ENCODE measurements at places on chromosomes 6 and 20. TPM values are rescaled to one million over a fixed set of nuclear protein-coding genes. Genes with fewer than 3 reads are reported as not detected.

The POPDC3 gene
- polyA plus RNA-seq: not detected

The KCNB1 gene
- 0.39 TPM for polyA plus RNA-seq

- no peak for DNase-seq
These were observed 182.5 kb downstream of the OTOR start for GRCh38 chr20:16930656-16931055.

- peak; percentile 66 for DNase-seq
These were observed 2.9 kb upstream of the BMP6 start for GRCh38 chr6:7723041-7723447.

DNA sequence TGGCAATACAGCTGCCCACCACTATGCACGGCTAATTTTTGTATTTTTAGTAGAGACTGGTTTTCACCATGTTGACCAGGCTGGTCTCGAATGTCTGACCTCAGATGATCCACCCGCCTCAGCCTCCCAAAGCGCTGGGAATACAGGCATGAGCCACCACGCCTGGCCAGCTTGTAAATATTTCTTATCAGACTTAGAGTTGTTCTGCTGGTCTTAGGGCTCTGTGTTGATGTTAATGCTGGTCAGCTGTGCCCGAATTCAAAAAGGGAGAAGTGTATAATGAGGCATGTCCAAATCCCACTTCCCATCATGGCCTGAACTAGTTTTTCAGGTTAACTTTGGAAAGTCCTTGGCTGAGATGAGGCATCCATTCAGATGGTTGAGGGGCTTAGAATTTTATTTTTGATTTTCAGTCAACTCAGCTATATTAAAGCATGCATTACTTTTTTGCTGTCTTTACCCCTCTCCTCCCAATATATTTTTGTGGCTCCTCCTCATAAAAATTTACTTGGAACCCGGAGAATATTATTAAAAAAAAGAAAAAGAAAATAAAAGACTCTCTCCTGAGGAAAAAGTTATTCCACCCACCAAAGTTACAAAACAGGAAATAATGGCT lies 47.7 kb downstream of the ADAT2 start:
- DNase-seq: no peak

- DNase-seq: no peak
These were observed 191.3 kb downstream of the JARID2 start for GRCh38 chr6:15437090-15437635.

- no peak for DNase-seq
These were observed 195.0 kb downstream of the TMEM242 start for GRCh38 chr6:157128235-157128775.

DNA sequence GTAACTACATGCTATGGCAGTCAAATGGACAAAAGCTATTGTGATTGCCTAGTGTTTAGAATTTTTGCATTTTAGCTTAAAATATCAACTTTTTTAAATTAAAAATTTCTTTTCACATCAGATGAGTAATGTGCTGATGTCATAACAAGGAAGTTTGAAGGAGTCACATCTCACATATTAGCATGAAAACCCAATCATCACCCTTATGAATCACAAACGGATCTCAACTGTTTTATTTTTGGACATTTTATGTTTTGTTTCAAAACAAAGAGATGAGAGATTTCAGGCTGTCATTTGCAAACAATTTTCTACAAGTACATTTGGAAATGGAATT lies 53.6 kb upstream of the TRERF1 start:
- no peak for DNase-seq

All from renal cortex interstitium (tissue), 15 donors.